ENCODE measurements at places on chromosomes 3 and 15. TPM values are rescaled to one million over a fixed set of nuclear protein-coding genes. Genes with fewer than 3 reads are reported as not detected.

DNA sequence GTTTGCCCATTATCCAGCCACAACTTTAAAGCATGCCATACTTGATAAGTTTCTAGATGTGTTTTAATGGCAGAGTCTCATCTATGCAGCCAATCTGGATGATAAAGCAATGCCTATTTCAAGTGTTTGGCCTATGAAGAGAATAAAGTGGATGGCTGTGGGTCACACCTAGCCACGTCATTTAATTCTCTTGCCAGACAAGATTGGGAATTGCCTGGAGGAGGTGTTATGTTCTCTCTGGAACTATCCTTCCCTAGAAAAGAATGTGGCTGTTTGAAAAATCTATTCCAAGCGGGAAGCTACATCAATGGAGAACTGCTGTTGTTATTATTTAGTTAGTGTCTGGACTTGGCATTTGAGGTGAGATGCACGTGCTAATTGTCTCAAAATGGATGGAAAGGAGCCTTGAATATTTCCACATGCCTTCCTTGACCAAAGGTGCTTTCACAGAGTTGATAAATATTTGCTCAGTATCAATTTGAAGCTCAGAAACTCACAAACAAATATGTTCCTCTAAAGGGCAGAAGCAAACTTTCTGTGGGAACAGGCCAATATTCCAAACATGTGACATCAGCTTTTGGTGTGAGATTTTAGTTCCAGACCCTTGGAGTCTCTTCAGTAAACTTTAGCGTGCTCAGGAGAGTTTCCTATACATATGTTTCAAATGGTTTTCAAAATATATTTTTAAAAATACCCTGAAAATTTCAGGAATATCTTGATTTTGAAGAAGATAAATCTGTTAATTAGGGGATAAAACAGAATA, 510.6 kb upstream of the SGO1 start:
- no peak for DNase-seq

DNA sequence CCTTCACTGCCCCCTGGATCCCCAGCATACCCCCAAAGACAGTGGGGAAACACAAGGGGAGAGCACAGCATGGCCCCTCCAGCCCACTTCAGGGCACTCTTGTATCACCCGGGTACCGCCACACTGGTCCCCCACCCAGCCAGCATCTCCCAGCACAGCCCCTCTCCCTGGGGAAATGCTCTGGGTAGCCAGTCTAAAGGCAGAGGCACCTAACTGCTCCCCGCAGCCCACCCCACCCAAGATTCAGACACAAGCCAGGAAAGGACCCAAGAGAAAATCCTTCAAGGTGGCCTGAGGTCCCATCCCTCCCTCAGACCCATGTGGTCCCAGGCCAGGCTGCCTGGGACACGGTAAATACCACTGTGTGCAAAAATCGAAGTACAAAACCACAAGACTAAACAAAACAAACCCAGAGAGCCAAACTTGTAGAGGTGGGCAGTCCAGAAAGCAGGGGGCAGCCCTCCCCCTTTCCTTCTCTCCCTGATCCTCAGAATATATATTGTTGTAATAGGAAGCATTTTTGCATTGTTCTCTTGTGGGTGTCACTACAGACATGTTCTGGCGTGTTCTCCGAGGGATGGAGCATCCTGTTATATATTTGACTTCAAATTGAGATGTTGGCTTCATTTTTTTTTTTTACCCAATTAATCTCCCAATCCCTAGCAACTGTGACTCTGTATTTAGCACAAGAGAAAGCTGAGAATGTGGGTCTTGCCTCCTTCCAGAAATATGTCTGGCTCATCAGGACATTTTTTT, 51.7 kb downstream of the GRIP2 start:
- DNase-seq = peak; percentile 53

GRCh38 chr15:87764461-87765240, 491.9 kb downstream of the NTRK3 start:
- DNase-seq = no peak

- DNase-seq = no peak
These were observed 214.1 kb downstream of the SHQ1 start for GRCh38 chr3:72634128-72634527.

DNA sequence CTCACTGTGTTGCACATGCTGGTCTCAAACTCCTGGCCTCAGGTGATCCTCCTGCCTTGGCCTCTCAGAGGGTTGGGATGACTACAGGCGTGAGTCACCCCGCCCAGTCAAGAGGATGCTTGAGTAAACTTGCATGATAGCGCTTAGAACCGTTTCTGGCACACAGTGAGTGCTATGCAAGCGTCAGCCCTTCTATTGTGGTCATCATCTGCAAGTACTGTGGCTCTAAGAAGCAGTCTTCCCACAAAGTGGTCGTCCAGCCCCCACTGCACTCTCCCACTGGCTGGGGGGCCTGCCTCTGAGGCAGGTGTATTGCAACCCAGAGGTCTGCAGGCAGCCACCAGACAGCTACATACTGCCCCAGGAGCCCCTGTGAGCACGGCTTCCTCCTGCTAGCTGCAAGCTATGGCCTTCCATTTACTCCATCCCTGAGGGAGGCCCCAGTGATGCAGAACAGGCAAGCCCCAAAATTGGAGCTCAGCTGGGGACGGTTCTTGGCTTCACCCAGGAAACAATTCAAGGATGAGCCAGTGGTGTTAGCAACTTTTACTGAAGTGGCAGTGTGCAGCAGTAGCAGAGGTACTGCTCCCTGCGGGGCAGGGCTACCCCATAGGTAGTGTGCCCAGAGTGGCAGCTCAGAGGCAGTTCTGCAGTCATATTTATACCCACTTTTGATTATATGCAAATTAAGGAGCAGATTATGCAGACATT, 95.4 kb downstream of the LSM3 start:
- DNase-seq = no peak

GRCh38 chr3:30449290-30449632, 157.1 kb upstream of the TGFBR2 start:
- DNase-seq = no peak

DNA sequence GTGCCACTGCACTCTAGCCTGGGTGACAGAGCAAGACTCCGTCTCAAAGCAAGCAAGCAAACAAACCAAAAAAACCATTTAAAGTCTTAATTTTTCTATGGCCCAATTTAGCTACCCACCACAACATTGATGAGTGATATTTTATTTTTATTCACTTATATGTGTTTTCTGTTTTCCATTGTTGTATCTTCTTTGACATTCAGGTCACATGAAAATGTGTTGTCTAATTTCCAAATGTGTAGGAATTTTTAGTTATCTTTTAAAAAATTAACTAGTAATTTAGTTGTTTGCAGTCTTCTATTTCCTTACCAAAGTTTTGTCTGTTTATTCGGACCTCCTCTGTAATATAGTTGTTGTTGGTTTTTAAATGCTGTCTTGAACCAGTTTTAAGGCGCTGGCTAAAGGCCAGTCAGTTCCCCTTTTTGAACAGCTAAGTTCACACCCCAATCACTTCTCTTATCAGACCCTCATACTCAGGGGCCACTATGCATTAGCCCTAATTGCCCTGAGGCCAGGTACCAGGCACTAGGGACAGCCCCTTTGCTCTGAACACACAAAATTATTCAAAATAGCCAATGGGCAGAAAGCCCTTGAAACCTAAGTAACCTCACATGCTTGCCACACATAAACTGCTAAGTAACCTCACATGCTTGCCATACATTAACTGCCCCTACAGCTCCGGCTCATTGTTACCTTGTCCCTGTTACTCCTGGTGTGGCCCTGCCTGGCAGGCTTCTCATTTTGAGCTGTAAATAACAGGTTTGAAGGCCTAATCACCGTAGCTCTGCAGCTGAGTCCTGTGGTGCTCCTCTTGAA, 4.3 kb upstream of the CCR4 start:
- DNase-seq = no peak

DNA sequence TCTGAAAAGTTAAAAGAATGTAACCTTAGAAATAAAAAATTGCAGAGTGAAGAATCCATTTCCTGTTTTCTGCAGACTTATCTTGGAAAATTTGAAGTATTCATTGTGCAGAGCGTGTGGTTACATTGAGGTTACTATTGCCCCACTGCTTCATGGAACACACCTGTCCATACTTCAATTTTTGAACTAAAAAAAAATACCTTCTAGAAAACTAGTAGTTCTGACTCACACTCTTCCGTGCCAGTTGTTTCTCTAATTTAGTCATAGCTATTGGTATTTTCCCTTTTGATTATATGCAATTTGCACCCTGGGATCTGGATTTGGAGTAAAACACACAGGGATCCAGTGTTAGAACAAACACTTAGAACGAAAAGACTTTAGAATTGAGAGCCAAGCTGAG, 111.8 kb upstream of the LYSMD4 start:
- no peak for DNase-seq

GRCh38 chr3:154018100-154018696, 103.0 kb upstream of the ARHGEF26 start:
- peak; percentile 61 for DNase-seq

GRCh38 chr3:197168063-197168462, 130.3 kb downstream of the DLG1 start:
- no peak for DNase-seq

DNA sequence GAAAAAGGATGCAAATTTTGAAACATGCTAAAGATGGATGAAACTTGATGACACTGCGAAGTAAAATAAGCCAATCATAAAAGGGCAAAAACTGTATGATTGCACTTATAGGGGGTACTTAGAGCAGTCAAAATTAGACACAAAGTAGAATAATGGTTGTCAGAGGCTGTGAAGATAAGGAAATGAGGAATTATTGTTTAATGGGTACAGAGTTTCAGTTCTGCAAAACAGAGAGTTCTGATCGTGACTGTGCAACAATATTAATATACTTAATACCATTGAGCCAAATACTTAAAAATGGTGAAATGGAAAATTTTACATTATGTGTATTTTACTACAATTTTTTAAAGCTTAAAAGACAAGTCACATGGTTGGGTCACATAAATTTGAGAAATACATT, 35.1 kb downstream of the UBE3A start:
- no peak for DNase-seq

- DNase-seq = no peak
These were observed 478.7 kb upstream of the WNT5A start for GRCh38 chr3:55965776-55966175.

- DNase-seq = peak; percentile 83
These were observed at the start of gene TOPBP1 for GRCh38 chr3:133661454-133662277. Gene TOPBP1, minus strand, starts transcription at chr3:133661941. Its CDS starts 814 bp downstream, at chr3:133661127.

GRCh38 chr3:70973558-70973957, 610.0 kb downstream of the FOXP1 start:
- DNase-seq = no peak

- DNase-seq = no peak
These were observed 1.0 kb upstream of the RNF7 start for GRCh38 chr3:141737093-141737492.

DNA sequence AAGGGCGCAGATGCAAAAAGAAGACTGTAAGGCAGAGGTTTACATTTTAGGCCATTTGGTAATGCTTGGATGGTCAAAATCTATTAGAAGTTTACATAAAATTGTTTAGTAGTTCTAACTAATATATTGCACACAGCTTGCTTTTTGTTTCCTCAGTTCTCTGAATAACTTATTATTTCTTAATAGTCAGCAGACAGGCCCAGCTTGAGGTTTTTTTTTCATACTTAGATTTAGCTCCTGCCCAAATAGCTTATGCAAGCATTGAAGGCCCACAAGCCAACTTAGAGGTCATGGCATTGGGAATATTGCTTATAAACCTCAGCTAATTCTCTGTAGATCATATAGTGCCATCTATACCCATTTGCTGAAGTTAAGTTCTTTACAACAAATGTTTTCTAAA, 172.5 kb downstream of the RAP2B start:
- no peak for DNase-seq

- DNase-seq = no peak
These were observed 990.4 kb downstream of the GBE1 start for GRCh38 chr3:80771085-80771484.

GRCh38 chr3:43288366-43288765, 2.0 kb downstream of the SNRK start:
- peak; percentile 45 for DNase-seq

GRCh38 chr3:14413381-14414071, 11.1 kb downstream of the SLC6A6 start:
- DNase-seq = no peak

DNA sequence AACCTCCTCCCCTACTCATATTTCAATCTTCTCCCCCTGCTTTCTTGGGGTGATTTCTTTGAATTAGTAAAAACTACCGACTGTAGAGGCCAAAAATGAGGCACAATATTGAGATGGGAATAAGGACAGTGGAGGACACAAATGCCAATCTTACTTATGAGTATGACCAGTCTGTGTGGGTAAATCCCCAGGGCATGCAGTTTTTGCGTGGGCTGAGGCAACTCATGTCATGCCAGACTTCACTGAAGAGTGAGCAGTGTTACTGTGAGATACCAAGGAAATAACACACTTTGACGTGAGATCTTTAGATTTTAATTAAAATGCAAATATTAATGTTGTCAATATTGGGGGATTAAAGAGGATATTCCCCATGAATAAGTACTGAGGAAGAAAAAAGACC, 254.3 kb upstream of the ICE2 start:
- DNase-seq = no peak

GRCh38 chr3:112090887-112091586, 4.8 kb downstream of the C3orf52 start:
- DNase-seq = no peak

DNA sequence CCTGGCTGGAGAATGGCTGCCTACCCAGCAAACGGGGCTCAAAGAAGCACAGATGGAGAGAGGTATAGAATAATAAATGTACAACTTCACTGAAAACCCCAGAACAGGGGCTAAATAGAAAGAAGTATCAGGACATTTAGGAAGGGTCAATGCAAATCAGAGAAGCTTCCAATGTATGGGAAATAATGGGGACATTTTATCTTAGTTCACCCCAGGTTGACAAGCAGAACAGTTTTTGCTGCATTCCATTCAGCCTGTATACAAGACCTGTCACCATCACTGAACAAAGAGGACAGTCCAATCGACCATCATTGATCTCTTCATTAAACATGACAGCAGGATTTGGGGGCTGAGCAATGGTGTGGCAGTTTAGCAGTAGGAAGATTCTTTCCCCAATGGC, 68.1 kb downstream of the MYH15 start:
- no peak for DNase-seq

DNA sequence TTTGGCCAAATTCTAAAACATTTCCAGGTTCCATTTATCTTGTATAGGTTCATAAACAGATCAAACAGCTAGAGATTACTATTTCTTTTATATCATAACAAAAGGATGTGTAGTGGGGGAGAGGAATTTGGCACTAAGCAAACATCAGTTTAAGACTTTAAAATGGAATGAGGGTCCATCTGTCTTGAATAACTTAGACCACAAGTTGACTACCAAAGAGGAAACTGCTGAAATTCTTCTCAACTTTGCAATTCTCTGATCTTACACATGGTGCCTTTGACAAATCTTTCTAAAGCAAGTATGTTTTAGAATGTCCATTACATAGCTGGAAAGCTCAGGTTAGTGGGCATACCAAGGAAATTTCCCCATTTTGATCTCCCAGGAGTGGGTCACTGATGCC, 140.5 kb upstream of the ADAMTS9 start:
- no peak for DNase-seq

- DNase-seq = peak; percentile 95
These were observed 23.0 kb downstream of the CMTM7 start for GRCh38 chr3:32414522-32415202.

NR2E3 gene
- total RNA-seq = 0.05 TPM

C3orf20 gene
- total RNA-seq = not detected

GABPB1 gene
- 110 TPM for total RNA-seq

BTBD1 gene
- 146 TPM for total RNA-seq

GLT8D1 gene
- total RNA-seq = 70.6 TPM

OR5K1 gene
- not detected for total RNA-seq
